Activated T-helper 1 cell treated with anti-CD3 and anti-CD28 coated beads, Interleukin-2, amount 50 U/mL, for 16 hours (primary cell): ENCODE measurements at places on chromosomes 16 and 17.

DNA sequence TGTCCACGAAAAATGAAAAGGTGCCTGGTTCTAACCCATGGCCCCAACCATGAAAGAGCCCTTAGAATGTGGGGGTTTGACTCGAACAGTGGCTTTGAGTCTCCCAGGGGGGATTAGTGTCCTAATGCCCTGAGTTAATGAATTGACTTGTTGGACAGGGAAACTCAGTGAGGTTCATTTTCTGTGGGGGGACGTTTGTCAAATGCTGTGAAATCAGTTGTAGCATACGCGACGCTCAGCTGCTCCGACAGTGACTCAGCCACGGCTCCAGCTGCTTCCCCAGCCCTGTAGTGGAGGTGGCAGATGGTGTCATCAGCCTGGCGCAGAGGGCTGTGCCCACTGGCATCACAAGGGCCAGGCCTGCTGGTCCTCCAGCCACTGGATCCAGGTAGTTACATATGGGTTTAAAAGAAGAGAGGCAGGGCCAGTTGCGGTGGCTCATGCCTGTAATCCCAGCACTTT lies 3.9 kb upstream of the TMEM235 start:
- no peak for DNase-seq

DNA sequence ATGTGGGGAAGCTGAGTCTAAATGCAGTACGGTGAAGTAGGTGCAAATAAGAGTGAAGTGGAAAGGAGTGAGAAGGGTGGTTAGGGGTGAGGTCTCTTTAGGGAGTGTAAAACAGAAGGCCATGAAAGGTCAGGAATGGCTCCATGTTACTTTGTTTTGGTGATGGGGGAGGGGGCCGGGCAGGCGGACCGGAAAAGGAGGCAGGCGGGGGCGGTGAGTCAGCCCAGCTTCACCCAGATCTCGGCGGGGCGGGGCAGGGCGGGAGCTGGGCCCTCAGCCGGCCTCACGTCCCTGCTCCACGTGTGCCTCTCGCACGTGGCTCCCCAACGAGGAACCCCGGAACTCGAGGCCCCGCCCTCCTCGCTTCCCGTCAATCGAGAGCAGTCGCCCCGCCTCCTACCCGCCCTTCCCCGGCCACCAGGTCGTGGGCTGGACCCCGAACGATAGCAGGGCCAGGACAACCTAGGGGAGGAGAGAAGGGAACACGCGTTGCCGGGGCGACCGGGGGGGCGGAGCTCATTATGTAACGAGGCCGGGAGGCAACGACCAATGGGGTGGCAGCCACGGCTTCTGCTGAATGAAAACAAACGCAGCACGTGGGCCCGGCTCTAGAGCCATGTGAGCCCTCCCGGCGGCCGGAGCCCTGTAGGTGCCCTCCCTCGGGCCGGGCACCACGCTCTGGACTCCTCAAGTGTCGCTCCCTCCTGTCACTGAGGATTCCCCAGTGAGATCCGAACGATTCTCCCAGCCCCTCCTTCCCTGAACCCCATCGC lies 1.4 kb downstream of the NR1D1 start:
- DNase-seq: peak; percentile 100

- DNase-seq: no peak
Observed at GRCh38 chr16:82070656-82071369, 35.8 kb downstream of the HSD17B2 start.

GRCh38 chr16:86142801-86143236 lies 243.9 kb downstream of the IRF8 start:
- DNase-seq: no peak

GRCh38 chr16:11088074-11088730 lies 143.8 kb downstream of the CLEC16A start:
- DNase-seq: no peak

- DNase-seq: no peak
Observed at GRCh38 chr16:81376880-81377279, 62.1 kb downstream of the GAN start.

DNA sequence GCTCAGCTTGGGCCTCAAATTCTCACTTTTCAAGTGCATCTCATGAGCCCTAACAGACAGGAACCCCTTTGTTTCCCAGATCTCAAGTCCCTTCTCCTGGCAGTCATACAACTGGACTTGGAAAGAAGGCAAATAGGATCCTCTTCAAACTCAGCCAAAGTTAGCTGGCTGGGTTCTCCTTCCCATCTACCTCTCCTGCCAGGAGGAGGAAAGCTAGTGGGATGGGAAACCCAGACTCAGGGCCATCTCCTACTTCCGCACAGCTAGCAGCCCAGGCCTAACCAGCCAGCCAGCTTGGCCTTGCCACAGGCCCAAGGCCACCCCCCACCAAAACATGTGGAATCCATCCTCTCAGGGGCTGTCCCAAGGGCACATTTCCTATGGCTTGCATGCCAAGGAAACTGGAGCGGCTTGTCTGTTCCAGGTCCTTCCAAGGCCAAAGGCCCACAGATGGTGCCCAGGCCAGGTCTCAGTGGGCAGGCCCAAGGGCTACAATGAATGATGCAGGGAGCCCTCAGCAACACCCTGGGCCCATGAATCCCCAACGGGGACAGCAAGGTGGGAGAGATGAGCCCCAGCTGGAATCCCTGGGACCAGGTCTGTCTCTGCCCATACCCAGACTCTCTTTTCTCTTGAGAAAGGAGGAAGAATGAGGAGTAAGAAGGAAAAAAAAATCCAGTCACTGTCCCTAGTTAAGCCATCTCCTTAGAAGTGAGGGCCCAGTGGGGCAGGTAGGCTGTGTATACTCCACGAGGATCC lies 1.7 kb downstream of the SMARCD2 start:
- DNase-seq: no peak

GRCh38 chr17:33725675-33726271 lies 432.7 kb upstream of the ASIC2 start:
- no peak for DNase-seq
